Nucleus accumbens (tissue), 56 donors: ENCODE measurements at places on chromosomes 12 and 14.

GRCh38 chr12:94109160-94109559 lies 39.2 kb upstream of the PLXNC1 start:
- no peak for DNase-seq

- DNase-seq, result no peak
Measured at GRCh38 chr14:88463318-88463717, 77.9 kb downstream of the SPATA7 start.

DNA sequence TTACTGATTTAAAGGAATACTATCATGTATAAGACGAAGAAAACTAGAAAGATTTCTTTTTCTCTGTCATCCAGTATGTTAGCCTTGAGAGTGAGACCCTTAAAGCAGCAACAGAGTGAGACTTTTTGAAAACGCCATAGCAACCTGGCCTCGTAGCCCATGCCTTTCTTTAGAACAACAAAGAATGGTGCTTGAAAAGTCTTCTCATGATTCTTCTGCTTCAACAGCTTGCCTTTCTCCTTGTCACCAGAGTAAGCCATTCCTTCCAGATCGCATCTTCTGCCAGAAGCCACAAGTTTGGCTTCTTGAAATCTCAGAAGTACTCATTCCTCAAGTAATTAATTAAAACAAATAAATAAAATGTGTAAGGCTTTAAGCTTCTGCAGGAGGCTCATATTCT lies 109.3 kb downstream of the PDE3A start:
- DNase-seq, result no peak

GRCh38 chr14:44383636-44384035 lies 123.4 kb downstream of the FSCB start:
- DNase-seq, result no peak

- no peak for DNase-seq
Measured at GRCh38 chr12:100234591-100235304, 32.1 kb downstream of the DEPDC4 start.

DNA sequence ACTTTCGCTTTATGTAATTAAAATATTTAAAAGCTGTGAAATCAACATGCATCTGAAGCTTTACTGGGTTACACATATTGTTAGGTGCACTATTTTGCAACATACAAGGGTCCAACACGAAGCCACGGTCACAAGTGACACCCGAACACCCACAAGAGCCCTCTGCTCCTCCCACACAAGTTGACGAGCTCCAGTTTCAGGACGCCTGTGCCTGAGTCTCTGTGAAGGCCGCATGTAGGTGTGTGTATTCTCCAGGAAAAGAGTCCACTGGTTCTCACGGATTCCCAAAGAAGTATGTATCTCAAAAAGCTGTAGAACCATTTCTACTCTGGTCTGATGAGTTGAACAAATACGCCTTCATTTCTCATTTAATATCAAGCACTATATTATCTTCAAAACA lies 12.0 kb downstream of the SLC15A4 start:
- no peak for DNase-seq

GRCh38 chr14:83583201-83583600 lies 1946.7 kb upstream of the FLRT2 start:
- DNase-seq, result no peak

- no peak for DNase-seq
Measured at GRCh38 chr14:98177551-98177950, 1094.4 kb downstream of the BCL11B start.

GRCh38 chr12:51275088-51275487 lies 4.9 kb upstream of the SMAGP start:
- DNase-seq, result no peak

DNA sequence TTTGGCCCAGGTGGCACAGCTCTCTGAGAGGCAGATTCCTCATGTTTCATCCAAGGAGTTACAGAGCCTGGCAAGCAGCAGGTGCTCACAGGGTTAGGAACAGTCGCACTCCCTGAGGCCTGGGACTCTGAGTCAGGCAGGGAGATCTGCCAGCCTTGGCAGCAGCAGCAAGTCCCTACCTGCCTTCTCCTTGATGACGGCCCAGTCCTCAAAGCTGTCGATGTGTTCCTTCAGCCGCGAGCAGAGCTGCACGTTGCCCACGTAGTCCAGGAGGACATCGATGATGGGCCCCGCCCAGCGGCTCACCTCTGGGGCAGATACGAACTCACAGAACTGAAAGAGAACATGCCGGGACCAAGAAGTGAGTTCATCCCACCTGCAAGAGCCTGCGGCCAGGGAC lies 10.4 kb downstream of the FAM181A start:
- no peak for DNase-seq

- DNase-seq, result no peak
Measured at GRCh38 chr12:12376646-12377448, 20.0 kb downstream of the BORCS5 start.

- no peak for DNase-seq
Measured at GRCh38 chr14:100116134-100116533, 43.3 kb downstream of the DEGS2 start.

- no peak for DNase-seq
Measured at GRCh38 chr12:91868054-91868453, 277.6 kb downstream of the BTG1 start.

- DNase-seq, result no peak
Measured at GRCh38 chr12:94172973-94173372, 24.6 kb downstream of the PLXNC1 start.

DNA sequence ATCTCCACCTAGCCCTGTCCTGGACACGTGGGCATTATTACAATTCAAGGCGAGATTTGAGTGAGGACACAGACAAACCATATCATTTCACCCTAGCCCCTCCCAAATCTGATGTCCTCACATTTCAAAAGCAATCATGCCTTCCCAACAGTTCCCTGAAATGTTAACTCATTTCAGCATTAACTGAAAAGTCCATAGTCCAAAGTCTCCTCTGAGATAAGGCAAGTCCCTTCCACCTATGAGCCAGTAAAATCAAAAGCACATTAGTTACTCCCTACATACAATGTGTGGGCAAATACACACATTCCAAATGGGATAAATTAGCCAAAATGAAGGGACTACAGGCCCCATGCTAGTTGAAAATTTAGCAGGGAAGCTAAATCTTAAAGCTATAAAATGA lies 546.0 kb upstream of the LMO3 start:
- no peak for DNase-seq

- no peak for DNase-seq
Measured at GRCh38 chr12:55850401-55850800, 7.7 kb upstream of the MMP19 start.

GRCh38 chr12:12069821-12070548 lies 754 bp upstream of the BCL2L14 start:
- no peak for DNase-seq

GRCh38 chr12:45477526-45477925 lies 252.0 kb upstream of the ARID2 start:
- DNase-seq, result no peak

DNA sequence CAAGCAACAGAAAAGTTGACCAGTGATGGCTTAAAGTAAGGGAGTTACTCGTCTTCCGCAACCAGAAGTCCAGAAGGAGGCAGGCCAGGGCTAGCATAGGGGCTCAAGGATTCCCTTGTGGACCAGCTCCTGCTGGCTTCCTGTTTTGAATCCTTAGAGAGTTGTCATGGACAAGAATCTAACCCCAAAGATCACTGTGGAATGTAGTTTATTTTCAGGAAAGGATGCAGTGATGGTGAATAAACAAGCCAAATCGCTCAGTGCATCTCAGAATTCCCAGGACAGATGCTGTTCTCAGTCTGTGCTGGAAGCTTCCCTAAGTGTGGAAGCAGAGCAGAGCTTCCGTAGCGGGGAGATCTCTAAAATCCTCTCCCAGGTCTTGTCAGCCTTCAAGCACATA lies 311.3 kb downstream of the C12orf75 start:
- DNase-seq, result no peak

- no peak for DNase-seq
Measured at GRCh38 chr14:49493557-49493956, 92.6 kb downstream of the RPS29 start.

DNA sequence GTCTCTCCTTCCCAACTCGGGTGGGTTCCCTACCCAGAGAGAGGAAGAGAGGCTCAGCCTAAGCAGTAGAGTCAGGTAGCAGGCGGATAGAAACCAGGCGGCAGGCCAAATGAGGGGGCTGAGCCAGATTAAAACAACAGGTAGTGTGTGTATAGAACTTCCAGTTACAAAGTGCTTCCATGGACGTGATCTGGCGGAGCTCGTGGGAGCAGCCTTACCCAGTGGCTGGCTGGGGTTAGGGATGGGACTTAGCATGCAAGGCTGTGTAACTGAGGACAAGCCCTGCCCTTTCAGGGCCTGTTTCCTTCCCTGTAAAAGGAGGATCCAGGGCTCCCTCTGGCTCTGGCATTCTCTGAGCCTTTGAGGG lies 8.3 kb downstream of the KRT80 start:
- no peak for DNase-seq

DNA sequence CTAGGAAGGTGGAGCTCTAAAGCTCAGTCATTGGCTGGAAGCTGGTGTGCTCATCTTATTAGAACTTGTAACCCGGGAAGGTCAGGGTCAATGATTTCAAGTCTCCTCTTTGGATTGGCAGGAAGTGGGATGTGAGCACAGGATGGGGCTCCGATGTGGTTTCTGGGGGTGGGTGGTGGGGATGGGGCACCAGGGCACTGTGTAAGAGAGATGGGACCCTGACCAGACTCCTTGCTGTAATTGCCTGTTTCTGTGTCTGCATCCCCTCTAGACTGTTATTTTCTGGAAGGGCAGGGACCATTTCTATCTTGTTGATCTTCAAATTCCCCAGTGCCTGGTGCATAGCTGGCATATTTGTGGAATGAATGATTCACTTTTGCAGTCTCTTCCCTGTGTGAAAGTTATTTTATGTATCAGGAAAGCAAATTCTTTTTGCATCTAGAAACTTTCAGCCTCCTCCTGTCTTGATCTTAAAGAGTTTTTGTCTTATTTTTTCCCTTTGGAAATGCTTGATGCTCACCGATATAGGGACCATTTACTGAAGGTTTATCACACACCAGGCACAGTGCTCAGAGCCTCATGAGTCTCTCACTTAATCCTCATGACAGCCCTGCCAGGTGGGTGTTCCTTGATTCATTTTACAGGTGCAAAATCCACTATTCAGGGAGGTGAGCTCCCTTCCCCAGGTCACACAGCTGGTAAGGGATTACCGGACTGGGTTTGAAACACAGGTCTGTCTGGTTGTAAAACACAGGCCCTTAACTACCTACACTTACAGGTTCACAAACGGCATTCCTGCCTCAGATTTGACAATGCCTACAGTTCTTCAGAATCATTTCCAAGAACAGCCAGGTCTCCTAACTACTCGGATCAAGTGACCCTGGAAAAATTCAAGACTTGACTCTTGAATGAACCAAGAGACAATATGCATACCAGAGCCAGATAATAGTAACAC lies 86.9 kb upstream of the IGF1 start:
- no peak for DNase-seq

DNA sequence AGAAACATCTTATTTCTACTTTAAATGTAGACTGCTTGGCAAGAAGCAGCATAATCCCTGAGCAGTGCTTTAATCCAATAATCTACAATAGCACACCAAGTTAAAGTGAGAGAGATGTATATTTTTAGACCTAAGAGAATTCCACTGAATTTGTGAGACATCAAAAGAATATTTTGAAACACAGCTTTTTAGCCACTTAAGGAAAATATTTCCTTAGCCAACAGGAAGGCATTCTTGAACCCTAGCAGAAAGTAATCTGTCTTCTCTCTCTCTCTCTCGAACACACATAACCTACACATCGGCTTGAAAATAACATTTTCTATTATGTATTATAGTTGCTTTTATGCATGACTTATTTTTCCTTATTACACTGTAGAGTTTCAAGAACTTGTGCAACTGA lies 34.0 kb downstream of the KITLG start:
- no peak for DNase-seq

- DNase-seq, result peak; percentile 99
Measured at GRCh38 chr14:65102441-65103149, at the start of gene MAX. Gene MAX (minus strand): TSS chr14:65102517. CDS start chr14:65102339, 178 bp downstream.

GRCh38 chr14:69719501-69719951 lies 47.4 kb upstream of the SRSF5 start:
- no peak for DNase-seq

- no peak for DNase-seq
Measured at GRCh38 chr12:67982164-67982563, 7.1 kb upstream of the IFNG-AS1 start.

- DNase-seq, result no peak
Measured at GRCh38 chr14:61196034-61196433, 85.1 kb downstream of the TMEM30B start.

DNA sequence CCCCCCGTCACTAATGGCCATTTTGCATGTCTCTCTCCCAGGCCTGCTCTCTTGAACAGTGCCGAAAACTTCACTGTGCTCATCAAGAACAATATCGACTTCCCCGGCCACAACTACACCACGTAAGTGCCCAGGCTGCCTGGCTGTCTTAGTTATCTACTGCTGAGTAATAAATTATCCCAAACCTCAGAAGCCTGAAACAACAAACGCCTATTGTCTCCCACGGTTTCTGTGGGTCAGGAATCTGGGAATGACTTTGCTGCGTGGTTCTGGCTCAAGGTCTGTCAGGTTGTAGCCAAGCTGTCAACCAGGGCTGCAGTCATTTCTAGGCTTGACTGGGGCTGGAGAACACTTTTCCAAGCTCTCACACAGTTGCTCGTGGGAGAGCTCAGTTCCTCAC lies 32.6 kb downstream of the P2RX7 start:
- no peak for DNase-seq

GRCh38 chr12:123996581-123996980 lies 23.6 kb downstream of the ZNF664 start:
- peak; percentile 62 for DNase-seq

- no peak for DNase-seq
Measured at GRCh38 chr14:92534932-92535643, 21.5 kb downstream of the RIN3 start.

- DNase-seq, result no peak
Measured at GRCh38 chr12:52606096-52606495, 4.8 kb upstream of the KRT72 start.

GRCh38 chr12:72622556-72622955 lies 350.4 kb downstream of the TRHDE start:
- no peak for DNase-seq

- no peak for DNase-seq
Measured at GRCh38 chr14:88043529-88044443, 38.9 kb downstream of the GPR65 start.

GRCh38 chr12:121388421-121388981 lies 11.4 kb upstream of the RNF34 start:
- peak; percentile 0 for DNase-seq

DNA sequence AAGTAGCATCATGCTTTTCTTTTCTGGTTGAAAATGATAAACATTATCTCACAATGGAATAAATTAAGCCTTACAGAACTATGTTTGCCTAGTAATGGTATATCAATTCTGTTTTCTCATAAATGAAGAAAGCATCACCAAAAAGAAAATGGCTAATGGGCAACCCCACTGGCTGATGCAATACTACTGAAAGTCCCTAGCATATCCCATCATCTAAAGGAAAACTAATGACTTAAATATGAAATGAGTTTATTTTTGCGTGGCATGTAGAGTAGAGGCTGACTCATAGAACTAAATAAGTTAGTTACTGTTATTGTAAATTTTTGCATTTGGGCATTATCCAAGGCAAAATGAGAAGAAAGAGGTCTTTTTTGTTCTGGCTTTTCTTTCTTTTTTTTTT lies 1156.3 kb upstream of the SEL1L start:
- no peak for DNase-seq
